MCF 10A (cell line): ENCODE measurements at places on chromosomes 16 and 17. TPM values are rescaled to one million over a fixed set of nuclear protein-coding genes. Genes with fewer than 3 reads are reported as not detected.
A peak's percentile ranks its signal among the peaks of the same experiment; 100 is the strongest.

The ZNF213 gene
- 19.7 and 20.7 TPM in 2 replicates for total RNA-seq

The CHD9NB gene
- 2.4 and 2.9 TPM in 2 replicates for total RNA-seq

- peak overlapping the region; percentile 78 for H3K27ac ChIP-seq
- H3K36me3 ChIP-seq, result peaks cover 50% of the 10 kb centered on the region
- no peak overlapping the region for H3K4me3 ChIP-seq
- H3K27me3 ChIP-seq, result no peaks in the 10 kb centered on the region
Observed at GRCh38 chr17:4232168-4232813, 31.5 kb downstream of the ANKFY1 start.

DNA sequence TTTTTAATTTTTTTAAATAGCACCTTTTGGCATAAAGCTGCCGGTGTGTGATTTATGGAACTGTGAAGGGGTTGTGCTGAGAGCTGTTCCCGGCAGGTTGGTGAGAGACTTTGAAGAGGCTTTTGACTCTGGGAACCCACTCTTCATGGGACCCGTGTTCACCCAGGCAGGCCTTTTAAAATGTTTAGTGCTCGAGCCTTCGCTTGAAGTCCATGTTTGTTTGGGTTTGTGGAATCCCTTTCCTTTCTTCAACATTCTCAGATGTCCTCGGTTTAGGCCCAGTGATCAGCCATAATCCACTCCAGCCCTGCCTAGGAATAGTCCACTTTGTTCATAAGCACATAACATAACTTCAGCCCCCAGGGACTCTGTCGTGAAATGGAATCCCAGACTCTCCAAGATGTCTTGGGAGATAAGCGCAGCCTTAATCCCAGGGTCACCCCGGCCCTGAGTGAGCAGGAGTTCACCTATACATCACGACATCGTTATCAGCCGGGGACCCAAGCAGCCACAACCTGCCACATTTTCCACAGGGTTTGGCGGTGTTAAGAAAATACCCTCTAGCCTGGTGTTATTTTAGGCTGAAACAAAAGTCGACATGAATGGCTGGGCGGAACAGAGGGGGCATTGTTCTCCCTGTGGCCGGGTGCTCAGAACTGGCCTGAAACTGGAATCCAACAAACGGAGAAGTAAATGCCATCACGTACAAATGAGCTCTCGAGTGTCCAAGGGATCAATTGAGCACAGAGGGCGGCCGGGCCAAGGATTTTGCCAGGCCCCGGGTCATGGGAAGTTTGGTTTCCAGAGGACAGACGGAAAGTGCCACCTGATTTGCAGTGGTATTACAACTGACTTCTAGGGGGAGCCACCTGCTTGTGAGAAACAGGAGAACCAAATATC, 145.7 kb upstream of the IRX3 start:
- H3K4me3 ChIP-seq, result no peak overlapping the region
- peaks cover 13% of the 10 kb centered on the region for H3K4me1 ChIP-seq
- no peaks in the 10 kb centered on the region for H3K36me3 ChIP-seq
- H3K27ac ChIP-seq, result no peak overlapping the region

DNA sequence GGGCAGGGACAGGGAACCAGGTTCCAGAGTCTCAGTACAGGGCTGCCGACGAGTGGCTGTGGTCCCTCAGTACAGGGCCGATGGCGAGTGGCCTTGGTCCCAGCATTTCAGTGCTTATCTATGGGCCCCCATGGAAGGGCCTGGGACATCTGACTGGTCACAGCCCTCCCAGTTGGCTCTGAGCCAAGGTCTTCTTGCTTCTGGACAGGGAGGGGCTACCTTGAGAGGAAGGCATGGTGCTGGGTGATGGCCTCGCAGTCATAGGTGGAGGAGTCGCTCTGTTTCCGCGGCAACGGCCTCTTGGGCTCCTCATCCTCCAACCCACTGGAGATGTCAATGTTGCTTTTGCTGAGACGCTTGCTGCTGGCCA, 32.5 kb downstream of the PIMREG start:
- H3K27ac ChIP-seq, result no peak overlapping the region
- H3K4me1 ChIP-seq, result peaks cover 14% of the 10 kb centered on the region
- peaks cover 35% of the 10 kb centered on the region for H3K36me3 ChIP-seq
